ENCODE measurements at places on chromosomes 12 and 14.

DNA sequence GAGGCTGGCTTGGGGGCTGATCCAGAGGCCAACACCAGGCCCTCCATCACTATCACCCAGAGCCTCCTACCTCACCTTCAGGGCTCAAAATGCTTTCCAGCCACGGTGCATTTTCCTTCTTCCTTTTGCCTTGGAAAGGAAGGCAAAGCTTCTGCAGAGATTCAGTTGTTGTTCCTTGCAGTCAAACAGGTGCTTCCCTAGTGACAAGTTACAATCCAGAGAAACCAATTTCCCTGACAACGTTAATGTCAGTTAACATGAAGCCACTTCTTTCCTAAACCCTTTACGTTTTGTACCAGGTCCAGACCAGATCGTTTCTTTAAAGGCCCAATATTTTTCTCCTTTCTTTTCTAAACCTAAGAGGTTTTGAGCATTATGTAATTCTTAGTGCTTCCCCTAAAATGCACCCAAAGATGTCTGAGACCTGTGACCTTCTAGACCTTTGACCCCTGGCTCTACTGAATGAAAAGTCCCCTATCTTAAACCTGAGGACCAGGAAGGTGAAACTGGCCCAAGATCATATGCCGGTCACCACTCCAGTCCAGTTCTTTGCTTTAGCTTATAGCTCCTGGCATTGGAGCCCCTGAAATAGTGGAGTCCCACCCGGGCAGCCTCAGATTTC is 211.5 kb downstream of the SLC41A2 start:
- DNase-seq, result no peak

DNA sequence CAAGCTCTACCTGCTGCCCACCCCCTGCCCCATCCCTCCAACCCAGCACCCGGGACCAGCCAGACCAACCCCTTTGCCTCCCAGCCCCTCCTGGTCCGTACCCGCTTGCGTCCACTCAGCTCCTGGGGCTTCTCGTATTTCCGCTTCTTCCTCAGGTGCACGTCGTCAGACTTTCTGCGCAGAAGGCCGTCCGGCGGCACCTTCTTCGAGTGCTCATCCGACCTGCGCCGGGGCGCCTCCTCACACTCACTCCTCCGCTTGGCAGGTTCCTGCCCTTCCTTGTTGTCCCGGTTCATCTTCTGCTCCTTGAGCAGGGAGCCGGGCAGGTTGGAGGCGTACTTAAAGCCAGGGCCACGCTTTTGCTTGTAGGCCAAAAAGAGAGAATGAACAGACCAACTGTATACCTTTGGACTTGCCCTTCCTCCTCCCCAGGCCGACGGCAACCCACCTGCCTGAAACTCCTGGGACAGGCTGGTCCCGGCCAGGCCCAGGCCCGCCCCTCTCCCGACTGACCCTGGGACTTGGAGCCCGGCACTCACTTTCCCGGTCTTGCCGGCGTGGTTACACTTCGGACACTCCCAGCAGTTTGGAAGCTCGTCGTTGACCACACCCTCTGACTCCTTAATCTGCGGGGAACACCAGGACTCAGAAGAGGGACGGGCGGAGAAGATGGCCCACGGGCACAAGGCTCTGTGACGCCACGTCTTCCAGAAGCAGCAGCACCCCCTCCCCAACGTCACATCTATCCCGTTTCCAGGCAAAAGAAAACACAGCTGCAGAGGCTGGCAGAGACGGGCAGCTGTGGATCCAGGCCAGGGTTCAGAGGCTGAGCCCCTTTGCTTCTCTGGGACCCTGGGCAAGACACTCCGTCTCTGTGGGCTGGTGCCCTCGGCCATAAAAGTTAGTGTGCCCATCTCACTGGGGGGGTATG is 44.3 kb downstream of the RNF34 start:
- no peak for DNase-seq

DNA sequence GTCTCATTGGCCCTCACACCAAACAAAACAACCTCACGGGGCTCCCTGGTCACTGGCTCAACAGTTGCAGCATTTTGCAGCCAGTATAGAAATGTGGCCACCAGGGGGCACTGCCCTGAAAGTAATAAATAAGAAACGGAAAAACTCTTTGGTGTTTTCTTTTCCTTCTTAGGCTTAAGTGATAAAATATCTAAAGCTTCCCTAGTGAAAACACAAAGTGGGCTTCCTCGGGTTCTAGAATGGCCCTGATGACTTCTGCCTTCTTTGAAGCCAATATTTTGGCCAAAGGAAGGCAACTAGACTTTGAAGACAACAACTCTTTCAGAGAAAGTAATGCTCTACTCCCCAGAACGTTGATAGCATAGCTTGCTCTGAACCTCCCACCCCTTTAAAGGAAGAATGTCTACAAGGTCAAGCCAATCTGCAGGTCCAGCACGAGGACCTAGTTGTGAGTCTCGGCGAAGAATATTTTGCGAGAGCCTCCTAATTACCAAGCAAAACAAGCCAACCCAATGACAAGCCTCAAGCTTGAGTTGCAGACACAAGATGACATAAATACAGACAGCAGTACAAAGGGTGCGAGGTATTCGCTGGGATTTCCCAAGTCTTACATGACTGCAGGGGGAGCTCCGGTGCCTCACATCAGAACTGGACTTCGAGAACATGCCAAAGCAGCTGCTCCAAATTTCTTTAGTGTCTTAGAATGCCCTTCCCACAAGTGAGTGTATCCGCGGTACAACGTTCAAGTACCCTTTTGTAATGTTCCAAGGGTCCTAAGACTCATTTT is 2.6 kb downstream of the ITPK1 start:
- no peak for DNase-seq

- no peak for DNase-seq
Observed at GRCh38 chr12:12540261-12541013, 22.2 kb downstream of the DUSP16 start.

DNA sequence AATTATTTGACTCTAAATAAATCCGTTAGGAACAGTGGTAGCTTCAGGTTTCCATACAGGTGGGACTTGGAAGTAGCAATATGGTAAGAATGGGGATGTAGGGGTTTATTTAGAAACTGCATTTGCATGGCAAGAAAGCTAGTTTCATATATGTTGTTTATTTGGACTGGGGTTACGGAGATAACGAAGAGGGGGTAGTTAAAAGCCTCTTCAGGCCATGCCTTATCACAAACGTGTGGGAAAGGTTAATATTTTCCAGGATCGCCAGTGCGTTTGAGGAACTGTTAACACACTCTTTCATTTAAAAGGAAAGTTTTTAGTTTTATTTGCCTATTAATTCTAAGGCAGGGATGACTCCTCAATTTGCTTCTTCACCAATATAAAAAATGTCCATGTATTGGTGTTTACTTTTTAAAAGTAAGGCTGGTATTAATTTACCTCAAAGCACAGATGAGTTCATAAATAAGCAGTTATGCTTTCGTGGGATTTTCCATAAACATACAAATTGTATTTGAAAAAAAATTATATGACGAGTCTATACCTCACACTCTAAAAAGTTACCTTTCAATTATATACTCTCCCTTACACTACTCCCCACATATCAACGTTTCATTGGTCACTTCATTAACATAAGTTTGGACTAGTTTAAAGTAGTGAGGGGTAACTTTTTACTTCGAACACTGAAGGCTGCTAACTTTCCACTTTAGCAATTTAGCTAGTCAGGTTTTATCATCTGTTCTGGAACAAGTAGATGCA is 814 bp downstream of the RAB2B start:
- no peak for DNase-seq

- DNase-seq, result no peak
Observed at GRCh38 chr12:89260841-89261637, 91.3 kb downstream of the DUSP6 start.

DNA sequence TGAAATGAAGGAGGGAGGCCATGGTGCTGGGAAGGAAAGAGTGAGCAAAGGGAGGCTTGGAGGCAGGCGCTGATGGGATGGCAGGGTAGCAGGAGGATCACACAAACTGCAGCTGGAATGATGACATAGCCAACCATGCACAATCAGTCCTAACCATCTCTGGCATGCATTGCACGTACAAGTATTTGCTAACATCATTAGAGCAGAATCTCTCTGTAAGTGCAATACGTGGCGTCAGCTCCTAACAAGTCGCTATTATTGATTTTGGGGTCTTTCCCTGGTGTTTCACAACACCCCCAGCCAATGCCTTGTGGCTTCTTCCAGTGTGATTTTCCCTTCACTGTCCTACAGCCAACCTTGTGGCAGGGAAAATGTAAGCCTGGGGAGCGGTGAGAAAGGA is 18.5 kb downstream of the BDKRB1 start:
- DNase-seq, result no peak

All from coronary artery (tissue), 2 donors.